ENCODE measurements at places on chromosomes 16 and 17.
A peak's percentile ranks its signal among the peaks of the same experiment; 100 is the strongest.

GRCh38 chr17:830950-831349 lies 48.8 kb downstream of the MRM3 start:
- no peak for DNase-seq

GRCh38 chr17:45857977-45858708 lies 13.5 kb downstream of the SPPL2C start:
- peak; percentile 11 for DNase-seq

DNA sequence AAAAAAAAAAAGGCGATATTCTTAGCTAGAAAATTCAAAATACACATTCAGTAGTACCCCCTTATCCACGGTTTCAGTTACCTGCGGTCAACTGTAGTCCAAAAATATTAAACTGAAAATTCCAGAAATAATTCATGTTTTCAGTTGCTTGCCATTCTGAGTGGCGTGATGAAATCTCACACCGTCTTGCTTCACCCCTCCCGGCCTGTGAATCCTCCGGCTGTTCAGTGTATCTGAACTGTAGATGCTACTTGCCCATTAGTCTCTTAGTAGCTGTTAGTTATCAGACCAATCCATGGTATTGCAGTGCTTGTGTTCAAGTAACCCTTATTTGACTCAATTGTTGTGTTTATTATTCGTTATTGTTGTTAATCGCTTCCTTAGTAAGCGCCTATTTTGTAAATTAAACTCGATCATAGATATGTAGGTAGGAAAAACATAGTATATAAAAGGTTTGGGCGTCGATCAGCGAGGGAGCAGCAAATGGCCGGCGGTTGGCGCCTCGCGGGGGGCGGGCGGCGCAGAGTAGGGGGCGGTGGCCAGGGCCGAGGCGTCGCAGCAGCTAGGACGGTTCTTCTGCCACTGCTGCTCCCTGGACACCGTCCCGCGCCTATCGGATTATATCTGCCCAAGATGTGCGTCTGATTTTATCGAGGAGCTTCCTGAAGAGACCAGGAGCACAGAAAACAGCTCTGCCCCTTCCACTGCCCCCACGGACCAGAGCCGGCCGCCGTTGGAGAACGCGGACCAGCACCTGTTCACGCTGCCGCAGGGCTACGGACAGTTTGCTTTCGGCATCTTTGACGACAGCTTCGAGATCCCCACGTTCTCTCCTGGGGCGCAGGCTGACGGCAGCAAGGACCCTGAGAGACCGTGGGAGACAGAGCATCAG lies 39.8 kb upstream of the AKAP1 start:
- no peak for DNase-seq

DNA sequence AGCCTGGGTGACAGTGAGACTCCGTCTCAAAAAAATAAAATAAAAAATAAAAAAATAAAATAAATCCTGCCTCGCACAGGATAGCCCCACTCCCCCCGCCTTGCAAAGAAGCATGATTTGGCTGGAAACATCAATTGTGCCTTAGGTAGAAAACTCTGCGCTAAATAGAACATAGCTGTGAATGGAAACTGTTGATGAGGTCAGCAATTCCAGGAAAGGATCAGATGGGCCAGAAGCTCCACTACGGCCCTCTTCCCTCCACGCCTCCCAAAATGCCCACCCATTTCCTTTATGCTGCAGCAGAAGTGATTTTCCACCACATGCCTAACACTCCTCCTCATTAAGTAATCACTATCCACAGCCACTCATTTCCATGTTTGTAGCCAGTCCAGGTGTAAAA lies 473.4 kb downstream of the XYLT1 start:
- DNase-seq: no peak

DNA sequence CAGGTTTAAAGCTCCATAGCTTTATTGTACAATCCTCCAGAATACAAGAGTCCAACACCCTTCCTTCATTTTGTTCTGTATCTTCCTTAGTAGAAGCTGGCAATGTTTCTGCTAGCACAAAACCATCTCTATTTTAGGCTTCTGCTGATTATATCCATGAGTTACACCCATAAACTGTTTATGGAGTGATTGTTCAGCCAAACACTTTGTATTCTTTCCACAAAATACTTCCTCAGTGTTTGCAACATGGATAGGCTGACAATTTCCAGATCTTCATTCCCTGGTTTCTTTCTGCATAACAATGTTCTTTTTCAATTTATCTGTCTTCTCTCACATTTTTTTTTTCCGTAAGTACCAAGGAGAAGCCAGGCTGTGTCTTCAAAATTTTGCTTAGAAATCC lies 839.9 kb upstream of the CDH8 start:
- no peak for DNase-seq

GRCh38 chr16:2471653-2472487 lies 773 bp downstream of the NTN3 start:
- DNase-seq: no peak

DNA sequence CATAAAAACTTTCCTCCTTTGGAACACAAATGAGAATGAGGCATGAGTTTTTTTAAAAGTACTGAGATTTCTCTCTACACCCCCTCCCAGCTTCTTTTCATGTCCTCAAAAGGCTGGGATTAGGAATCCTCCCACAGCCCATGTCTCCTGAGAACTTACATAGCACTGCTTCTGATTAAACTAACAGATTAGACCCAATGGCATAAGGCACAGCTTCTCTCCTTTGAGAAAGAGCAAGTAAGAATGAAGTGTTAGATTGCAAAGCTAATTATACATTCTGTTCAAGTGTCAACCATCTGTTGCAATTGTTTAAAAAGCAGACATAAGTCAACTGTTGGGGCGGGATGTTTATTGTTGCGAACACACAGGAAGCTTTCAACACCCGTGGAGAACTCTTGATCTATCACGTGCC lies 715.1 kb downstream of the CDH11 start:
- no peak for DNase-seq

GRCh38 chr17:78396441-78397337 lies 18.2 kb downstream of the PGS1 start:
- no peak for DNase-seq

- DNase-seq: no peak
Observed at GRCh38 chr16:81237282-81237681, 1.2 kb upstream of the BCO1 start.

Measured in hematopoietic multipotent progenitor cell treated with erythropoietin and hydrocortisone succinate and interleukin-3 and kit ligand, for 8 days (in vitro differentiated cells).